Right kidney (tissue), 9 donors: ENCODE measurements at places on chromosomes 1 and 21.

GRCh38 chr1:147721716-147722115, 38.7 kb downstream of the GJA5 start:
- peak; percentile 7 for DNase-seq

GRCh38 chr21:36489776-36490165, 9.8 kb upstream of the CLDN14 start:
- DNase-seq, result no peak

GRCh38 chr1:74767490-74767889, 34.5 kb downstream of the TYW3 start:
- DNase-seq, result no peak

GRCh38 chr1:167166690-167167075, 54.0 kb upstream of the POU2F1 start:
- no peak for DNase-seq

- no peak for DNase-seq
These were observed 26.3 kb upstream of the SLC5A9 start for GRCh38 chr1:48196237-48196636.

DNA sequence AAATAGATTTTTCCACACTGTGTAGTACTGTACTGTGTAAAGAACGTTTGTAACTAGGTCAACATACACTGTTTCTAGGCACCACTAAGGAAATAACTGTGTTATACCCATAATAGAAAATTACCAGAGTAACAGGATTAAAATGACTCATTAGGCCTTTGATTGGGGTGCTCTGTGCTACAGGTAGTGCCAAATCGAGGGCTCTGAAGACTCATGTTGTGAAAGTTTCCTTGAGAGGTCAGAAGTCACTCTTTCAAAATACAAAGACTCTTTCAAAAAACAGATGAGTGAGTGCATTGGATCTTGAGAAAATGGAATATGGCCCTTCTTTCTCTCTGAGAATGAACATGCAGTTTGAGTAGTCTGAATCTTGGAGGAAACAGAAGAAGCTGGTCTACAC, 143.0 kb downstream of the MRPL39 start:
- DNase-seq, result no peak

- DNase-seq, result no peak
These were observed 3.7 kb downstream of the CCDC24 start for GRCh38 chr1:43994794-43995790.

DNA sequence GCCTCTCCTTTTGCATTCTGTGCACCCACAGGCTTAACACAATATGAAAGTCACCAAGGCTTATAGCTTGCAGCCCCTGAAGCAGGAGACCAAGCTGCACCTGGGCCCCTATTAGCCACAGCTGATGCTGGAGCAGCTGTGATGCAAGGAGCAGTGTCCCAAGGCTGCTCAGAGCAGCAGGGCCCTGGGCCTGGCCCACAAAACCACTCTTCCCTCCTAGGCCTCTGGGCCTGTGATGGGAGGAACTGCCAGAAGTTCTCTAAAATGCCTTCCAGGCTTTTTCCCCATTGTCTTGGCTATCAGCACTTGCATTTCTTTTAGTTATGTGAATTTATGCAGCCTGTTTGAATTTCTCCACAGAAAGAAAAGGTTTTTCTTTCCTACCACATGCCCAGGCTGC, 89.5 kb upstream of the KCTD3 start:
- no peak for DNase-seq

DNA sequence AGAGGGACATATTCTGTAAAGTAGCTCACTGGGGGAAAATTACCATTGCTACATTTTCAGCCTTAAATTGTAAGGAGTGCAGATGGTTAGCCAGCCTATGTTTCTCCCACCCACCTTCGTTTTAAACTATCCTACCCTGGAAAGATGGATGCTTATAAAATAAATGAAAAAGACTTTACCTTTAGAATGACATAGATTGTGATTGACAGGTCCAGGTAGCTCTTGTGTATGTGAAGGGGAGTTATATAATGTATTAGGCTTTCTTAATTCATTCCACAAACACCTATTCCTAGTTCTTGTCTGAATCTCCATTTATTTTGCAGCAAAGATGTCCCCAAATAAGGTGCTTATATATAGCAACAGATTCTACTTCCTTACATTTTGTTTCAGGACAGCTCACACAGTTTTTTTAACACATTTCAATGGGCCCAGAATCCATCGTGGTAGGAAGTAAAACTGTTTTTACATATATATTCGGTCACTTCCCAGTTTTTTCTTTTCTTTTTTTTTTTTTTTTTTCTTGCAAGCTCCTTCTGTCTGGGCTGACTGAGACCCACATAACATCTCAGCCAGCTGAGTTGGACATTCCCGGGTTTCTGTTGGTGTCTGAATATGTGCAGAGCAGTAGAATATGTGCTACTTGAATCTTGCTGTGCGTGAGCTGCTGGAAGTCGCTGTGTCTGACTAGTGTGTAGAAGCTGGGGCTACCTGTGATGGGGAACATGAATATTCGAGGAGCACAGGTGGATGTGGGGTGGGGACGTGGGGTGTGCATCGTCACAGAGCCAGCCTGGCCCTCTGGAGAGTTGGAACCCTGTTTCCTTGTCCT, 27.8 kb downstream of the UCK2 start:
- no peak for DNase-seq

- no peak for DNase-seq
These were observed 9.4 kb upstream of the PSRC1 start for GRCh38 chr1:109292364-109292763.

DNA sequence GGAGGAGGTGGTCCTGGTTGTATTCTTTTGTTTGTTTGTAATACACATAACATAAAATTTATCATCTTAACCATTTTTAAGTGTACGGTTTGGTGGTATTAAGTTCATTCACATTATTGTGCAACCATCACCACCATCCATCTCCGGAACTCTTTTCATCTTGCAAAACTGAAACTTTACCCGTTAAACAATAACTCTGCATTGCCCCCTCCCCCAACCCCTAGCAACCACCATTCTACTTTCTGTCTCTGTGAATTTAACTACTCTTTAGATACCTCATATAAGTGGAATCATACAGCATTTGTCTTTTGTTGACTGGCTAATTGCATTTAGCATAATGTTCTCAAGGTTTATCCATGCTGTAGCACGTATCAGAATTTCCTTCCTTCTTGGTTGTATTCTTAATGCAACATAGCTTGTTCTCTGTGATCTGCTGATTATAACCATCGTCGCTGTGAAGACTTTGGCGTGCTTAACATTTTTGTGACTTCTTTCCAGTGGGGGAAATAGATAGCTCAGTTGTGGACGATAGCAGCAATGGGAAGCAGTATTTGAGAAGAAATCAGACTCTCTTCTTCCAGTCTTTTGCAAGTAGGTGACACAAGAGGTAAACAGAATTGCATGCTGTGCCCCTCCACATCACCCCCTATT, 117.5 kb upstream of the HOOK1 start:
- no peak for DNase-seq

DNA sequence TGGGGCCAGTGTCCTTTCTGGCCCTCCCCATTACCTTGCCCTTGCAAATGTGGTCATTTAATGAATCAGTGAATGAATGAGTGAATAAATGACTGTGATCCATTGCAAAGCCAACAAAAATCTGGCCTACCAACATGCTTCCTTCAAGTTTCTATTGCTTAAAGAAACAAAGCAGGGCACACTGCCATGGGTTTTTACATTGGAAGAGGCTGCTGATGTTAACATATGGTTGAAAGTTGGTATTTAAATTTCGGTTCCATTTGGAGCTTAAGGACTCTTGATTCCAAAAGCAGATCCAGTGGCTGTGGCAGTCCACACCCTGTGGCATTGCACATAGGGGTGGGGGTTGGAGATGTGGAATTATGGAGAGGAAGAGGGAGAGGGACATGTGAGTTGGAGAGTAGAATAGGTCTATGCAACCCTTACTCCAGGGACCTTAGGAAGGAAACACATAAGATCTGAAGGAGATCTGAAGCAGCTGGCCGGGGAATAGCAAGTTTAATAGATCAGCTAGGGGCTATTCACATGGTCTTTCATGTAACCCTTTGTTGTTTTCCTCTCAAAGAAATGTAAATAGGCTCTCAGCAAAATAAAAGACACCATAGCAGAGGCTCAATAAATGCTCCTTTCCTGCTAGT, 7.2 kb downstream of the ABCA4 start:
- no peak for DNase-seq

- DNase-seq, result no peak
These were observed 172.1 kb downstream of the HHAT start for GRCh38 chr1:210500831-210501230.

GRCh38 chr1:27301052-27301422, 20.9 kb upstream of the TMEM222 start:
- no peak for DNase-seq

- DNase-seq, result no peak
These were observed 54.7 kb upstream of the EPS8L3 start for GRCh38 chr1:109818271-109818987.

GRCh38 chr1:206953626-206954025, 7.4 kb upstream of the PIGR start:
- DNase-seq, result no peak

GRCh38 chr1:168170564-168171508, 7.9 kb upstream of the TIPRL start:
- no peak for DNase-seq

DNA sequence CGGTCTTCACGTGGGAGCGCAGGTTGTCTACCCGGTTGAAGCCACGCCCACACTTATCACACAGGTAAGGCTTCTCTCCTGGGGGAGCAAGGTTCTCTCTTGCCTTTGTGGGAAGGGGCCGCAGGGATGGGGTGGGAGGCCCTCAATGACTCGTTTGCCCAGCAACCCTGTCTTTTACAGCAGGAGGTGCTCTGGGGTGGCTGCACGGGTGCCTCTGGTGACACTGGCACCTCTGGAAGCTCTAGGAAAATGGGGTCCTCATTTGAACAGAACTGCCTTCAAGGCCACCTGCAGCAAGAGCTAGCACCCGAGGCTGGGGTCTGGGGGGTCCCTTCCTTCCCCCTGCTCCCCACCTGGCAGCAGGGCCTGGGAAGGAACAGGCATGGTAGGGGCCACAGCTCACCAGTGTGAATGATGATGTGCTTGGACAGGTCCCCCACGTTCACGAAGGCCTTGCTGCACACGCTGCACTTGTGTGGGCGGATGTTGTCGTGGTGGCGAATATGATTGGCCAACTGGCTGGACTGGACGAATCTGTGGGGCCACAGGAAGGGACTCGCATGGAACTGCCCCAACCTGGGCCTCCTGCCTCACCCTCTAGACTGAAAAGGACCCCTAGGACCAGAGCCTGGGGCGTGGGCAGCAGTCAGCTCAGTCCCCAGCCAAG, 33.1 kb downstream of the ZBTB17 start:
- DNase-seq, result no peak

GRCh38 chr1:204350857-204351573, 8.7 kb downstream of the PLEKHA6 start:
- DNase-seq, result peak; percentile 67

- no peak for DNase-seq
These were observed 15.4 kb downstream of the FMOD start for GRCh38 chr1:203335503-203335902.

DNA sequence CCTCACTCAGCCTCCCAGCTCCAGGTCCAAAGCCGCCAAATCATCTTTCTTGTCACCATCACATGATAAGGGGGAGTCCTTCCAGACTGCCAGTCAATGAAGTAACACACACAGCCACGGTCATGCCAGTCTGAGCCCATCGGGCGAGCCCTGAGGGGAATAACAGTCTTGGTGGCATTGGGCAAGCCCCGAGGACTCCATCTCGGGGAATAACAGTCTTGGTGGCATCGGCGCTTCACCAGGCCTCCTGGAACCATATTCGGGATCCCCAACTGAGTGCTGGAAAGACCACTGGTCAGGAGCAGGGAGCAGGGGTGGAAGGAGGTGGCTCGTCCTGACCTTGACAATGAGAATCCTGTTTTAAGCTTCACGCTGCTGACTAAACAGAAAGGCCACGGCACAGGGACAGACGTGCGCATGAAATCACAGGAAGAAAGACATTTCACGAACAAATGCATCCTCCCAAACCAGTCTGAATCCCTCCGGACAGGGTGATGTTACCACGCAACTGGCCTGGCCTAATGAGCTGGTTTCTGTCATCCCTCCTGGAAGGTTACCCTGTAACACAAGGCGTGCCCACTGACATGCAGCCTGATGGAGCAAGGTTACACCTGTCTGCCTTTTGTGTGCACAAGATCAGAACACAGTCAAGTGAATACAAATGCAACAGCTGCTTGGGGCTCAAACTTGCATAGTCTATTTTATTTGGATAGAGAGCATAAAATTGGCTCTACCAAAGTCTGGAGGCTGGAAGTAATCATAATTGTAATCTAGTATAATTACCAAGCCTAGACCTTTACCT, 517.4 kb downstream of the KIF26B start:
- no peak for DNase-seq

DNA sequence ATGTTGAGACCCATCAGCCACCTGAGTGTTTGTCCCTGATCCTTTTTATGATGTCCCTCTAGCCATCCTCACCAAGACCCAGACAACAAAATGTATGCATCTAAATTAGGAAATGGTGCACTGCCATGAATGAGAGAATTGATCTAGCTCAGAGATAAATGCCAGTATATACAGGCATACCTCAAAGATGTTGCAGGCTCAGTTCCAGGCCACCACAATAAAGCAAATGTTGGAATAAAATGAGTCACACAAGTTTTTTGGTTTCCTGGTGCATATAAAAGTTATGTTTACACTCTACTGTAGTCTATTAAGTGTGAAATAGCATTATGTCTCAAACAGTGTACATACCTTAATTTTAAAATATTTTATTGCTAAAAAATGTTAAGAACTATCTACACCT, 63.9 kb downstream of the CHIA start:
- DNase-seq, result no peak

DNA sequence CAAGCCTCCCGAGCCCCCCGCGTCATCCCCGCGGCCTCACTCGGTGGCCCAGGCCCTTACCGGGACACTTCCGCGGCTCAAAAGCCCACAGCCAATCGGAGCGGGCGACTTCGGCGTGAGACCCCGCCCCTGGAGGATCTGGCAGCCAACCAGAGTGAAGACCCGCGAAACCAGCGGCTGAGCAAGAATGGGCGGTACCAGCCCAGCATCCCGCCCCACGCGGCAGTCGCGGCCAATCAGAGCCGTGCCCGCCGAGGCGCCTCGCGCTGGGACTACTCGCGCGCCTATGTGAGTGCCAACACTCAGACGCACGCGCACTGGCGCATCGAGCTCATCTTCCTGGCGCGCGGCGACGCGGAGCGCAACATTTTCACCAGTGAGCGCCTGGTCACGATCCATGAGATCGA, 22.5 kb downstream of the DISP3 start:
- no peak for DNase-seq
